Vagina (tissue), 2 donors: ENCODE measurements at places on chromosomes 12 and 14.

- no peak for DNase-seq
Observed at GRCh38 chr14:36243183-36243582, 66.7 kb upstream of the PTCSC3 start.

- no peak for DNase-seq
Observed at GRCh38 chr12:76680940-76681339, 83.0 kb upstream of the ZDHHC17 start.

- peak; percentile 71 for DNase-seq
Observed at GRCh38 chr12:30880061-30880460, 46.5 kb upstream of the TSPAN11 start.

DNA sequence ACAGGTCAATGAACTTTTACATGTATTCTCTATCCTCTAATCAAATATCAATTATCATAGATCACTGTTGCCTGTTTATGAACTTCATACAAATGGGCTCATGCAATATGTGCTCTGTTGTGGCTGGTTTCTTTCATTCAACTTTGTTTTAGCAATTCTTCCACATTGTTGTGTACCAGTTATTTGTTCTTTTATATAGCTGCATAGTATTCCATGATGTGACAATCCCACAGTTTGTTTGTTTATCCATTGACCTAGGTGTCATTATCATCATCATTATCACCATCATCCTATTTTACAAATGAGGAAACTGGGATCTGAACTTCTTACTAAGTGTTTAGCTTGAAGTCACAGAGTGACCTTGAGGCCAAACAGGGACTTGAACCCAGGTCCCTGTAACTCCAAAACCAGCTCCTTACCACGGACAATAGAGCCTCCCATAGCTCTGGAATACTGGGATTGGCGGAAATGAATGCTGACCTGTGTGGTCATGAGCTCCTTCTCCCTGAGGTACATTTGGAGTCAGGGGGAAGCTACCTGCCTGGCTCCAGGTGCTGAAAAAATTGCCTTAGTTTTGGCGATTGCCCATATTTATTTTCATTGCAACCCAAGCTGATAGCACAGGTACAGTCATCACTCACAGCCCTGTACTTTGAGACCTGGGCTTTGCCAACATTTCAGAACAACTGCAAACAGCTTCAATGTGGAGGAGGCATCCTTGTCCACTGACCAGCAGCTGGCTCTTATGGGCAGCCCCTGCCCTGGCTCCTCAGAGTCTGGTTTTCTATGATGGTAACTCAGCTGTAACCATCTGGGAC, 9.2 kb downstream of the ZFP36L1 start:
- peak; percentile 55 for DNase-seq

DNA sequence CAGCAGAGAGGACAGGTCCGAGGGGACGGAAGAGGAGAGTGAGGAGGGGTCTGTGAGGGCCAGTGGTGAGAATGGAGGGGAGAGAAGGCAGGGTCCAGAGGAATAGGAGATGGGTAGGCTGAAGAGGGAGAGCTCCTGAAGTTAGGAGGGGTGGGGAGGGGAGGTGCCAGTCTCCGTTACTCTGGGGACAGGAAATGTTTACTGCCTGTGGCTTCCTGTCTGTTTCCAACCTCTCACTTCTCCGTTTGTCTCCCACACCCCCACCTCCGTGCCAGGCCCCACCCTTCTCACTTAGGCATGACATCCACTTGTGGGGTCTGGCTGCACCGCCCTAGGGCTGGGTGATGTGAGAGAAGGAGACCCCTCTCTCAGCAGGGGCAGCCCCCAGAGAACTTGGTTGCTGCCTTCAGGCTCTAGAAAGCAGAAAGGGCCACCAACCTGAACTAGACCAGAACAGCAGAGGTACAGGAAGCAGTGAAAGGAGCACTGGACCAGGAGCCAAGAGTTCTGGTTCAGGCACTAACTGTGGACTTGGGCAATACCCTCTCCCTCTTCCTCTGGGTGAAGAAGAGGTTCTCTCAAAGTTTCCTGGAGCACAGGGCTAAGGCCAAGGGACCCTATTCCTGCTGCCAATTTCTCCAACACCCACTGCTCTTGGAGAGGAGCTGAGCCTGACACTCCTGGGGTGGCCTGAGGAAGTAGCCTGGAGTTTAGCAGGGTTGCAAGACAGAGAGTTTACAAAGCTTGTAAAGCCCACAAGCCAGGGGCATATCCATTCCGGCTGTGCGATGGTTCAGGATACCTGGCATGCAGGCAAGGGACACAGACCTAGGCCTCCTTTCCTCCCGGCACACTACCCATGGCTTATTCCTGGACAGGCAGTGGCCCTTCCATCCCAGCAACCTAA, 5.5 kb downstream of the ITGA5 start:
- DNase-seq = no peak

DNA sequence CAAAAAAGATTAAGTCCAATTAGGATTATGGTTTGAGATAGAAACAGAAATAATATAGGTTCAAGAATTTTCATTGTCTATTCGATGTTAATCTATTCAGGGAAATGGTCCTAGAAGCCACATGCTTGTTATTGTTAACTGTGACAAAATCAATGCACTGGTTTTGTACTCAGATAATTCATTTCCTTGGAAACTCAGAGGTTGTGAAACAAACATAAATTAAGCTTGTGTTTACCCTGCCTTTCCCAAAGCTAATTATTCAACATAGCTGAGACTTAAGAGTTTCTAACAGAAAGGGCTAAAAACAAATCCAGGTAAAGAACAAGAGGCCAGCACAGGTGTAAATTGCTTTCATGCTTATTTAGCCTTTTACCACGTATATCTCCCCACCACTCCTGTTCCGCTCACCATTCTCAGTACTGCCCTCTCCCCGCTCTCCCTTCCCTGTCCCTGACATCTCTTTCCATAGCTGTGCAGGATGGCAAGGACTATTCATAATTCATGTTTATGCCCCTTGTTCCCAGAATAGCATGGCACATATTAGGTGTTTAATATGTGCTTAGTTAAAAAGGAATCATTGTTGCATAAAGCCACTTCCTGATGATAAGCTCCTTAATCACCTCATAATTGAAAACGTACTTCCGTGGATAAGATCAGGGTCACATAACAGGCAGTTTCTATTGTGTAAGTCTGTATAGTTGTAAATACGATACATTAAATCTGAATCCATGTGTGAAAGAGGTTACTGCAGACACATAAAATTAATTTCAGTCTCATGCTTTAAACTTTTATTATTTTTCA, 131.8 kb upstream of the USP15 start:
- no peak for DNase-seq
